ENCODE measurements at places on chromosomes 4 and X.

DNA sequence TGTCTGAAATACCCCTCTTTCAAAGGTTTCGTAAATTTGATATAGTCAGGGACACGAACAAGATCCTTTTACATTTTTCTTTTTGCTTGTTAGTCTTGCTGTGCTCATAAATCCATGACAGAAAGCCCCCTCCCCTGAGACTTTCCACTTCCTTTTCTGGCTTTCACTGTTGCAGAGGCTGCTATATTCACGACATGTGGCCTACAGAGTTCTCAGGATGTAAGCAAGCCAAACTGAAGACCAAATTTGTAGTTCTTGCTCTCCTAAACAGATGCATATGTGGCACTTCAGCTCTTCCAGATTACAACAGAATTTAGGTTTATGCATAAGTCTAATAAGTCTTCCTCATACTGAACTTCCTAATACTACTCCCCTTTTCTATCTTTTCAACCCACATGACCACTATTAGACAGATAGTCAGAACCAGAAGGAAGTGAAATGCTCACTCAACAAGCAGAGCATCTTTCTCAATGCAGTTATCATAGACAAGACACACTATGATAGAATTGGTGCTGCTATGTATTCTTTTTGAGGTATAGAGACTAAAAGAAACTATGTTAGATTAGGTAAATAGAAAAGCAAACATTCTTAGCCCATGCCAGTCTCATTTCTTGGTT is 15.0 kb downstream of the BTK start:
- DNase-seq, result no peak

- DNase-seq, result no peak
Observed at GRCh38 chr4:2604614-2605013, 68.2 kb downstream of the FAM193A start.

DNA sequence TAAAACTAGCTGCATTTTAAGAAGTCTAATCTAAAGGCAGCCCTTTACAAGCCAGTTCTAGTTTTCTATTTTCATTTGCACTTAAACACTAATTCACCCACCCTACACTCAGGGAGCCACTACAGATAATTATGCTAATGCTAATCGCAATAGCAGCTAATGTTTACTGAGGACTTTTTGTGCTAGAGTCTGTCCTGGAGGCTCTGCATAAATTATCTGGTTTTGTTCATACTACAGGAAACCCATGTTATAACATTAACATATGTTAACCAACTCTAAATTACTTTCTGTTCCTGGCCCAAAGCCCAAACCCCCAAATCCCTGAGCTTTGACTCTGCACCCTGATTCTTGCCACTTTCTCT is 480 bp upstream of the RADX start:
- DNase-seq, result no peak

DNA sequence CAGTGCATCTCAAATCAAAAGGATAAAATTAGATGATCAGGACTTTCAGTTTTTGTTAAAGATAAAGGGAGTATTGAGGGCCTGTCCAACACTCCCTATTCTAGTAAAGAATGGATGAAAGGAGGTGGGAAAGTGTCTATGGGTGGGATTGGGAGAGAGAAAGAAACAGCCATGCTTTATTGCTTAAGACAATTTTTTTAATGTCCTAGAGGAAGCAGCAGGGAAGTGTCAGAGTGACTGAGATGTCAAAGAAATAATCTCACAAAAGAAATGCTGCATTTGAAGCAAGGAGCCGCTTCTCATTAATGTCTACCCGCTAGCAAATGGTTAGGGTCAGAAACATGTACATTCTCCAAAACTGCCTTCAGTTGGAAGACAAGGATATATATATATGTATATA is 117.4 kb upstream of the GALNT7 start:
- DNase-seq, result no peak
